ENCODE measurements at places on chromosomes 12 and 14. TPM values are rescaled to one million over a fixed set of nuclear protein-coding genes. Genes with fewer than 3 reads are reported as not detected.

The CCDC198 gene
- 3.0 TPM for total RNA-seq

The ACRBP gene
- 0.45 TPM for total RNA-seq

The CLEC7A gene
- not detected for total RNA-seq

The HSPA2 gene
- total RNA-seq, result 40.5 TPM

The REM2 gene
- 0.26 TPM for total RNA-seq

The IL22 gene
- total RNA-seq, result not detected

The DAO gene
- total RNA-seq, result not detected

The DIO2 gene
- total RNA-seq, result 3.5 TPM

The GPR162 gene
- 0.42 TPM for total RNA-seq

The TUNAR gene
- total RNA-seq, result not detected

The CLEC6A gene
- total RNA-seq, result not detected

The RBM25 gene
- 62.1 TPM for total RNA-seq

The AQP2 gene
- not detected for total RNA-seq

The NGB gene
- not detected for total RNA-seq

The NAP1L1 gene
- total RNA-seq, result 523 TPM

The CTSG gene
- not detected for total RNA-seq

The EML1 gene
- 45.4 TPM for total RNA-seq

The MFAP5 gene
- total RNA-seq, result not detected

The BCL11B gene
- 0.45 TPM for total RNA-seq

The CCDC175 gene
- not detected for total RNA-seq

The MMP17 gene
- total RNA-seq, result 5.3 TPM

The PLD4 gene
- 0.05 TPM for total RNA-seq

The SLC6A15 gene
- 4.1 TPM for total RNA-seq

The NINJ2 gene
- total RNA-seq, result 0.66 TPM

The ARG2 gene
- total RNA-seq, result 1.6 TPM

The LYZ gene
- total RNA-seq, result 1.5 TPM

The FGD6 gene
- total RNA-seq, result 11.0 TPM

The LRRK2 gene
- total RNA-seq, result 1.6 TPM

The ENO2 gene
- 40.6 TPM for total RNA-seq
